PC-3 (cell line): ENCODE measurements at places on chromosomes 3 and 15. TPM values are rescaled to one million over a fixed set of nuclear protein-coding genes. Genes with fewer than 3 reads are reported as not detected.

DNA sequence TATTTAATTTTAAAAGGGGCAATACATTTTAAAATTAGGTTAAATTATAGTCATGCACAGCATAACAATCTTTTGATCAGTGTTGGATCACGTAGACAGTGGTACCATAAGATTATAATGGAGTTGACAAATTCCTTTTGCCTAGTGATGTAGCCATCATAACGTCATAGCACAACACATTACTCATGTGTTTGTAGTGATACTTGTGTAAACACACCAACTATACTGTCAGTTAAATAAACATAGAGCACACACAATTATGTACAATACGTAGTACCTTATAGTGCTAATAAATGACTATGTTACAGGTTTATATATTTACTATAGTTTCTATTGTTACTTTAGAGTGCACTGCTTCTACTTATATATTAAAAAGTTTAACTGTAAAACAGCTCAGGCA lies 31.2 kb downstream of the FOXB1 start:
- DNase-seq: peak; percentile 48
- H3K27me3 ChIP-seq: peaks cover 15% of the 10 kb centered on the region; the same call in 1 of the 2 replicates
- H3K27ac ChIP-seq: no peak overlapping the region
- no peaks in the 10 kb centered on the region for H3K36me3 ChIP-seq

PP2D1 gene
- not detected in 2 replicates for total RNA-seq

- no peak overlapping the region for H3K4me3 ChIP-seq
- no peaks in the 10 kb centered on the region for H3K36me3 ChIP-seq
- no peak overlapping the region for H3K27ac ChIP-seq
- H3K27me3 ChIP-seq: no peaks in the 10 kb centered on the region
- H3K4me1 ChIP-seq: no peaks in the 10 kb centered on the region
Observed at GRCh38 chr3:187931101-187931500, 185.8 kb upstream of the BCL6 start.

GRCh38 chr3:46375218-46375617 lies 4.5 kb downstream of the CCR5 start:
- no peaks in the 10 kb centered on the region; the same call in 1 of the 2 replicates for H3K36me3 ChIP-seq
- H3K27ac ChIP-seq: no peak overlapping the region

ROBO1 gene
- 35.5 and 46.2 TPM in 2 replicates for total RNA-seq

DNA sequence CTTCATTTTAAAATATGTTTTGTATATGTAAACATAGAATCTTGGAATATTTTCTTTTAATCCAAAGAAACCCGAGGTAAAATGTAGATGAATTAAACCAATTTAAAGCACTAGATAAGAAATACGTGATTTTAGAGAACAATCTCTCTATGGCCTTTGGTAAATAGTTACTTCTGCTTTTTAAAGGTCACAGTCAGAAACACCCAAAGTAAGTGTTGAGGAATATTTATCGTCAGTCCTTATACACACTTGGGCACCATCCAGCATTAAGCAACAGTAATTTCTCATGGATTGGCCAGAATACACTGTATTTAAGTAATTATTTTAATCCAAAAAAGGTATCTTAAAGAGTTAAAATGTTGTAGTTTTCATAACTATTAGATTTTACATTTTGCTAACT lies 713.2 kb downstream of the NLGN1 start:
- no peaks in the 10 kb centered on the region for H3K27me3 ChIP-seq
- no peak overlapping the region for H3K27ac ChIP-seq
- no peak for DNase-seq
- H3K4me3 ChIP-seq: no peak overlapping the region
- no peaks in the 10 kb centered on the region for H3K36me3 ChIP-seq

DNA sequence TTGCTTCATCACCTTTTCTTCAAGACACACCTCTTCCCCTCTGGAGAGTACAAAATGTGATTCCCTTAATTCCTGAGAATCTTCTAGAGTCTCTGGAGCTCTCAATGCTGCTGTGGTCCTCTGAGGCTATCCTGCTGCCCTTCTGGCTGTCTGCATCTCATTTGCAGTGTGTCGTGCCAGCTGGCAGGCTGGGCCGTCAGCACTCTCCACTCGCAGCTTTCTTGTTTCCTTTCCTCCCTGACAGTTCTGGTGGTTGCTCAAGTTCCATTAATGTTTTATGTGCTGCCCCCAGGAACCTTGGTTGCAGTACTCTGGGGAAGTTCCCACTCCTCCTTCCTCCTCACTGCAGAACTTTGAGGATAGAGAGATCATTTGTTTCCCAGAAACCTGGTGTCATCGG lies 210.8 kb upstream of the ROPN1 start:
- no peak overlapping the region for H3K4me3 ChIP-seq
- no peak for DNase-seq
- H3K4me1 ChIP-seq: no peaks in the 10 kb centered on the region
- H3K36me3 ChIP-seq: no peaks in the 10 kb centered on the region
- H3K27ac ChIP-seq: no peak overlapping the region

- DNase-seq: no peak
- no peak overlapping the region for H3K4me3 ChIP-seq
- no peaks in the 10 kb centered on the region for H3K27me3 ChIP-seq
- H3K36me3 ChIP-seq: no peaks in the 10 kb centered on the region
- no peak overlapping the region for H3K27ac ChIP-seq
- peaks cover 15% of the 10 kb centered on the region for H3K4me1 ChIP-seq
Observed at GRCh38 chr3:57094575-57094974, 34.1 kb downstream of the SPATA12 start.

GRCh38 chr15:76183930-76184649 lies 124.3 kb downstream of the TMEM266 start:
- no peaks in the 10 kb centered on the region for H3K36me3 ChIP-seq
- no peak overlapping the region for H3K4me3 ChIP-seq
- H3K4me1 ChIP-seq: peaks cover 8% of the 10 kb centered on the region; the same call in 1 of the 2 replicates
- H3K27me3 ChIP-seq: no peaks in the 10 kb centered on the region
- DNase-seq: no peak
- no peak overlapping the region for H3K27ac ChIP-seq

LMAN1L gene
- not detected in 2 replicates for total RNA-seq

GRCh38 chr3:116084999-116085791 lies 360.1 kb downstream of the LSAMP start:
- no peak for DNase-seq
- no peak overlapping the region for H3K4me3 ChIP-seq
- H3K27me3 ChIP-seq: no peaks in the 10 kb centered on the region
- H3K27ac ChIP-seq: no peak overlapping the region

GRCh38 chr3:63662500-63662899 lies 10.0 kb downstream of the SNTN start:
- DNase-seq: peak; percentile 1
- H3K27ac ChIP-seq: no peak overlapping the region
- no peaks in the 10 kb centered on the region for H3K36me3 ChIP-seq
- H3K4me3 ChIP-seq: no peak overlapping the region

GRCh38 chr3:116950301-116951055 lies 240.9 kb downstream of the TUSC7 start:
- no peak overlapping the region for H3K4me3 ChIP-seq
- no peak overlapping the region for H3K27ac ChIP-seq
- no peaks in the 10 kb centered on the region for H3K4me1 ChIP-seq
